ENCODE measurements at places on chromosomes 13 and 19. TPM values are rescaled to one million over a fixed set of nuclear protein-coding genes. Genes with fewer than 3 reads are reported as not detected.

BRME1 gene
- 0.35 TPM for total RNA-seq

CYP4F12 gene
- not detected for total RNA-seq

CGB1 gene
- total RNA-seq = not detected

CARM1 gene
- 18.6 TPM for total RNA-seq

KASH5 gene
- total RNA-seq = not detected

OR7C1 gene
- not detected for total RNA-seq

CGB3 gene
- not detected for total RNA-seq

All from renal cortical epithelial cell (primary cell).